ENCODE measurements at places on chromosomes 1 and 21.

DNA sequence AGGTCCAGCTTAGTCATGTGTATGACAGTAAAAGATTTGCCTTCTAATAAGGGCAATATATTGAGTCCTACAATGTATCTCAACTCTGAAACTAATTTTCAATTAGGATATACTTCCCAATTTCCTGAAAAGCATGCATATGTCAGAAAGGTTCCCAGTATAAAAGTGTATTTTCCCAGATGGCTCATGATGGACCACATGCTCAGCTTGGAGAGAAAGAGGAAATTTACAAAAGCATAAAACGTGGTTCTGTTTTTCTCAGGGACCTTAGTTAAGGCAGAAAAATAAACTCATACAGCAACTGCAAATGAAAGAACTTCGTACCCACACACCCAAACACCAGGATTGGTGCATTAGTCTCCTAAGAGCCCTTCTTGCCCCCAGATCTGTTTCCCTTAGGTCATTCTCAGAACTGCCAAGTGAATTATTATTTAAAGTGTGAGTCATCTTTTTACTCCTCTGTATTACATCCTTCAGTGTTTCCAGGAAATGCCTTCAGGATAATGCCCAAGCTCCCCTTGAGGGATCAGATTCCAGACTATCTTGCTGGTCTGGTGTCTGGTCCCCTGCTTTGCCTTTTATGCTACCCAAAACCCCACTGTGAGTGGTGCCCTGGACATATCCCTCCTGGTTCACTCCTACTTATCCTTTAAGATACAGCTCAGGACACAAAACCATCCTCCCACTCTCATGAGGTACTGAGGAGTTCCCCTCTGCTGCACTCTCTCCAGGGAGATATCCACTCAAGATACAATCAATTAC, 57.4 kb downstream of the SSX2IP start:
- DNase-seq: peak; percentile 3

DNA sequence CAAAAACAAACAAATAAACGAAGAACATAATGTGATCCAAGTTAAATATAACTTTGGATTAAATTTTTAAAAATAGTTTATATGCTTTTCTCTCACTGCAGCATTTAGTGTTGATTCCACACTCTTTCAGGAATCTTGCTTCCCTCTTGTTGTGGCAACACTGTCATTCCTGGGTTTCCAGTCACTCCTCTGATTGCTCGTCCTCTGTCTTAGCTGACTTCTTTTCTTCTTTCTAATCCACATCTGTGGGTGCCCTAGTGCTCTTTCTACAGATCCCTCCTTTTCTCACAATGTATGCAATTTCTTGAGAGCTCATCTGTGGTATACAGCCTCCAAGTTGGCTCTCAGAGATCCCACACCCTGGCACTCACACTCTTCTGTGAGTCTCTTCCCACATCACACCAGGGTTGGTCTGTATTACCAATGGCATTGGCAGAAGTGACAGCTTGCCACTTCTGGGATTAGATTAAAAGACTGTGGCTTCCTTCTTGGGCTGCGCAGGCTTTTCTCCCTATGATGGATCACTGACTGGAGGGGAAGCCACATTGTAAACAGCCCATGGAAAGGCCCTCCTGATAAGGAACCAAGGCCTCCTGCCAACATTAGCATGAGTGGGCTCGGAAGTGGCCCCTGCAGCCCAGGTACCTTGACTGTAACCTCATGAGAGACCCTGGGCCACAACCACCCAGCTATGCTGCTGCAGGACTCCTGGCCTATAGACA, 11.5 kb upstream of the MYOC start:
- no peak for DNase-seq

- no peak for DNase-seq
Observed at GRCh38 chr1:223326776-223327175, 37.2 kb downstream of the SUSD4 start.

DNA sequence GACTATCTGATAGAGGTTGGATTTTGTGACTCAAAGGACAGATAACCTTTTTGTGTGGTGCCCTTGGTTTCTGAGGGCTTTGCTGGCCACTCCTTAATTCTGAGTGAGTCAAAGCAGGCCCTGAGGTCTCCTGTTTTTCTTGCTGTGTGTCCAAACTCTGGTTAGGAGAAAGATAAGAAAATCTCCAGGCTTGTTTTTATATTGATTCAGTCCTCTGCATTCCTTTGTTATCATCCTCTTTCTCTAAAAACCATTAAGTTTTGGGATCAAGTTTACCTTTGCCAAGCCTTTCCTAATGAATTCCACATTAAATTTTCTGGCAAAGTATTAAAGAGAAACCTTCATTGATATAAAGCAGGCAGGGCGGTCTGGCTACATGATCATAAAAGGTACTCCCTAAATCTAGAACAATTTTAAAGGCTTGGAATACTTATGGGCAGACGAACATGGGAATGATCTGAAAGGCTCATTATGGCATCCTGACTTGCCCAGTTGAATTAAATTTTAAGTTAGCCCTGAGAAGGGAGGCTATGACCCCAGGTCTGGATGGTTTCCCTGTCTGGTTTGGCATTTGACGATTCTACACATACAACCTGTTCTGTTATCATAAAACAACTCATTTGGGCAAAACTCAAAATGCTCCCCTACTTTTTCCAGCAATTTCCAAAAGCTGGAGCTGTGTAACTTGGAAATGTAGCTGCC, 20.8 kb downstream of the ZBTB8B start:
- no peak for DNase-seq

DNA sequence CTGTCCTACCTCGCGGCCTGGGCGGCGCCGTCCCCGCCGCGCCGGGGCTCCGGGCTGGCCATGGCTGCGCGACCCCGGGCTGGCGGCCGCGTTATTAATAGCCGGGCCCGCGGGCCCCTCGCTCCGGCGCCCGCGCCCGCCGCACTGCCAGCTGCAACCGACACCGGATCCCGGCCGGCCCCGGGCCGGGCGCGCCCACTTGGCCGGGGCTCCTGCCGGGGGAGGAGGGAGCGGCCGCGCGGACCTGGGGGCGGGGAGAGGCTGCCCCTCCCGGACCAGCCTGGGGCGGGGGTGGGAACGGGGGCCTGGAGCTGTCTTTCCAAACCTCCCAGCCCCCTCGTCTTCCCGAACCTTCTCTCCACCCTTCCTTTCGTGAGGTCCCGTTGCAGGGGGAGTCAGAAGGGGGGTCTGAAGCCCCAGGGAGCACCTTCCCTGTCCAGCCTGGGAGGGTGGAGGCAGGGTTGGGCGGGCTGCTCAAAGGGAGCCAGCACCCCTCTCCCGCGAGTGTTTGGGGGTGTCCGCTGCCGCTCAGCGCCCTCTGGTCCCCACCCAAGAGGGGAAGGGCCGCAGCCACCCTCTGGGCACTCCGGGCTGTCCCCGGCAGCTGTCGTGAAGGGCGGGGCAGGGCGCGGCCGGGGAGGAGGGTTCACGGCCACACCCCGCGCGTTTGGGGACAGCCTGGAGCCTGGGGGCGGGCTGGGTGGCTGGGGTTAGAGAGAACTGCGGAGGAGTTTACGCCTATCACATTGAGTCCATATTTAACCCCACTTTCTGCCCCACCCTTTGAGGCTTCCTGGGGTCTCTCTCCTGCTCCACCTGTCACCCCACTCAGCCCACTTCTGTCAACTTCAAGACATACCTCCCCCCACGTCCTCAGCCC, at the start of gene SYNC:
TSS of gene SYNC (minus strand) at position 172 of the 880 bp plus-strand sequence. CDS start at position 62, 110 bp downstream.
- DNase-seq: no peak

GRCh38 chr1:72498371-72498770, 216.0 kb upstream of the NEGR1 start:
- no peak for DNase-seq

DNA sequence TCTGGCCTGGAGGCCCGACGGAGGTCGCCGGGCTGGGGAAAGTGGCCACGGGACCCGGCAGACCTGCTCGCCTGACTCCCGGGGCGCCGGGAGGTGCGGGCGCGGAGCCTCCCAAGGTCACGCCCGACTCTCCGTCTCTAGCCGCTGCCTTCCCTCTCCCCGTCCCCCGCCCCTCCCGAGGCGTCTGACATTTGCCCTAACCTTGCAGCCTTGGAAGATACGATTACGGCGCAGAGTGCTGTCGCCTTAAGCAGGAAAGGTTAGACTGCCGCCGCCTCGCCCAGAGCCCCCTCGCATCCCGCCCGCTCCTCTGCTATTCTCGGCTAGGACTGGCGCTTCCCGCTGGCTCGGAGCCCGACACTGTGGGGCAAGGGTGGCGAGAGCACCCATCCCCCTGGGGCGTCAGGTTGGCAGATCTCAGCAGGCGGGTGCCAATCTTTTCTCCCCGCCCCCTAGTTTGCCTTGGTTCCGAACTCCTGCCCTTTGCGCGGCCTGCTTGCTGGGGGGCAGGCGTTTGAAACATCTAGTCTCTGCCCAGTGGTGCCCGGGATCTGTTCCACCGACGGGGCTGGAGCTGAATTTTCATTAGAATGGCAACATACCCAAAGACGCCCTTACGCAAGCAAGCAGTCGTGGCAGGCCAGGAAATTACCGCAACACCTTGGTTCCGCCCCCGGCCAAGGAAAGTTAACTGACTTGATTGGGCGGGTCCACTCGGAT, 835 bp downstream of the PGM1 start:
- DNase-seq: no peak

GRCh38 chr1:228403231-228403631, 3.4 kb downstream of the TRIM11 start:
- no peak for DNase-seq

GRCh38 chr1:222034790-222035189, 292.9 kb upstream of the DUSP10 start:
- no peak for DNase-seq

DNA sequence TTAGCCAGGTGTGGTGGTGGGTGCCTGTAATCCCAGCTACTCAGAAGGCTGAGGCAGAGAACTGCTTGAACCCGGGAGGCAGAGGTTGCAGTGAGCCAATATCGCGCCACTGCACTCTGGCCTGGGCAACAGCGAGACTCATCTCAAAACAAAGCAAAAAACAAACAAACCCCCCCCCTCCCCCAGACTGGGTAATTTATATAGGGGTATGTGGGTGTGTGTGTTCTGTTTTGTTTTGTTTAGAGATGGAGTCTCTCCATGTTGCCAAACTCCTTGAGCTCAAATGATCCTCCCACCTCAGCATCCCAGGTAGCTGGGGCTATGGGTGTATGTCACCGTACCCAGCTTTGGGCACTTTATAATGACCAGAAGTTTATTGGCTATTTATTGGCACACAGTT, 73.6 kb downstream of the SLC27A3 start:
- DNase-seq: no peak

- no peak for DNase-seq
Observed at GRCh38 chr1:6501279-6501813, 9.9 kb upstream of the PLEKHG5 start.

- no peak for DNase-seq
Observed at GRCh38 chr21:30268608-30269197, 14.0 kb downstream of the KRTAP24-1 start.

DNA sequence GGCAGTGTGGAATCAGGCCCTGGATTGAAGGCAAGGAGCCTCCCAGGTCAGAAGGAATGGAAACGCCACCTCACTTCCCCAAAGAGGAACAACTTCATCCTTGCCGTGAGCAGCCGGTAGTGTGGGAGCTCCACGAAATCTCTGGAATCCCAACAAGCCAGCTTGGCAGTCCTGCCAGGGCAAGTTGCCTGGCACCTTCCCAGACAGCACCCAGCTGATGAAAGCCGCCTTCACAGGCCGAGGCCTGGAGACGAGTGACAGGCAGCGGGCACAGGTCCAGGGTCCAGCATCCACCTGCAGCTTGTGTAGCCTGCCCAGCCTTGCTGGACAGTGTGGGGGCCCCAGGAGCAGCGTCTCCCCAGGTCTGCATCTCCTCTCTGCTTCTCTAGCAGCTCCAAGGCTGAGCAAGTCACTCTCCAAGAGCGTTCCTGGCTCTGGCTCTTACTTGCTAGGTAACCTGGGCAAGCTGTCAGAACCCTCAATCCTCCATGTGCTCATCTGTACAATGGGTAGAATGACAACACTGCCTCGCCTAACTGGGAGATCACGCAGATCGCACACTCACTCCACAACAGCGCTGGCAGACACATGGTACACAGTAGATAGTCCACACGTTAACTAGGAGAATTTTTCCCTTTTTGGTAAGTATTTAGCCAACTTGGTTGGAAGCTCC, 43.0 kb downstream of the ACOT7 start:
- no peak for DNase-seq

DNA sequence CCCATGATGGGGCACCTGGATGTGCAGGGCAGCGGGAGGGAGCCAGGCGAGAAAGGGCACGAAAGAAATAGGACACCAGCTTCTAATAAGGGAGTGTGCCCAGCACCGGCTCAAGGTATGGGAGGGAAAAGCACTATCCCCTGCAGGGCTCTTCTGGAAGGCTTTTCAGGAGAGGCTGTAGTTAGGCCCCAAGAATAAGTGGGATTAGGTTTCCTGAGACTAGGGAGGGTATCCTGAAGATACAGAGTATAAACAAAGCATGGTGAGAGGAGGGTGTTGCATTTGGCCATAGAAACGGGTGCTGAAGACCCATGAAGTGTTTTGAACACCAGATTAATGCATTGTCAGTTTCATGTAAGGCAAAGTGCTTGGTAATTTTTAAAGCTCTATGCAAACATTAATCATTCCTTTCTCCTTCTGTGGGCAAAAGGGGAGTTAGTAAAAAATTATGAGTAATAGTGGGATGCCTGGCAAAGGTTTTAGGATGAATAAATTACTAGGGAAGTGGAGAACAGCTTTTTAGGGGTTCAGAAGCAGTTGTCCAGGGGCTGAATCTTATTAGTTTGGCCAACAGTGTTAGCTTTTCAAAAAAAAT, 74.0 kb downstream of the SYT6 start:
- no peak for DNase-seq

DNA sequence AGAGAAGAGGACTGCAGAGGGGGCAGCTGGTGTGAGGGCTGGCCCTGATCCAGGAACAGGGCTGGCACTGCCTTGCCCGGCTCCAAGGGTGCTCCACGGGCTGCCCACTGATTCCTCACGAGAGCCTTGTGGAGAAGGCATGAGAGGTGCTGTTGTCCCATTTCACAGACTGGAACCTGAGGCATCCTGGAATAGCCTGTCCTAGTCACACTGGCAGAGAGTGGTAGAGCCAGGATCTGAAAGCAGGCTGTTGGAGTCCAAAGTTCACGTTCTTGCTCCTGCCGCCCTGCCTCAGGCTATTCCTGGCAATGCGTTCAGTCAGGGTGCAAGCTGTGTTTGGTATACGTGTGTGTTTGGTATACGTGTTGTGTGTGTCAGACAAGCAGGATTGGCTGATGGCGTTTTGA, 1.8 kb downstream of the RER1 start:
- DNase-seq: no peak

GRCh38 chr1:33228935-33229487, 27.3 kb upstream of the ZNF362 start:
- DNase-seq: no peak

GRCh38 chr1:226584164-226584563, 35.6 kb downstream of the STUM start:
- DNase-seq: no peak

All from bone marrow (tissue), 2 donors.